ENCODE measurements at places on chromosomes 16 and 17.
A peak's percentile ranks its signal among the peaks of the same experiment; 100 is the strongest.

DNA sequence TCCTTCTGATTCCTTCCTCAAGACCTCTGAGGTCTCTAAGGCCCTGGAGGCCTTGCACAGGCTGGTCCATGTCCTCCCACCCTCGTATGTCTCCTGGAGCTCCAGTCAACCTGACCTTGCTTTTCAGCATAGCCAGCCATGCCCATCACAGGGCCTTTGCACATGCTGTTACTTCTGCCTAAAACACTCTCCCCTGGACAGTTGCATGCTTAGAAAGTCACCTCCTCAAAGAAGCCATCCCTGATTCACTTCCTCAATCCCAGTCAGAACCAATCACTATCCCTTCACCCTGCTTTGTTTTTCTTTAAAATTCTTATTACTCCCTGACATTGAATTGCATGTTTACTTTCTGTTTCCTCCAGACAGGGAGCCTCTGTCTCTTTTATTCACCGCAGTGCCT is 322.1 kb upstream of the CCL2 start:
- H3K36me3 ChIP-seq: no peaks in the 10 kb centered on the region
- H3K4me3 ChIP-seq: no peak overlapping the region
- no peaks in the 10 kb centered on the region for H3K27me3 ChIP-seq
- H3K4me1 ChIP-seq: peaks cover 2% of the 10 kb centered on the region
- DNase-seq: no peak

DNA sequence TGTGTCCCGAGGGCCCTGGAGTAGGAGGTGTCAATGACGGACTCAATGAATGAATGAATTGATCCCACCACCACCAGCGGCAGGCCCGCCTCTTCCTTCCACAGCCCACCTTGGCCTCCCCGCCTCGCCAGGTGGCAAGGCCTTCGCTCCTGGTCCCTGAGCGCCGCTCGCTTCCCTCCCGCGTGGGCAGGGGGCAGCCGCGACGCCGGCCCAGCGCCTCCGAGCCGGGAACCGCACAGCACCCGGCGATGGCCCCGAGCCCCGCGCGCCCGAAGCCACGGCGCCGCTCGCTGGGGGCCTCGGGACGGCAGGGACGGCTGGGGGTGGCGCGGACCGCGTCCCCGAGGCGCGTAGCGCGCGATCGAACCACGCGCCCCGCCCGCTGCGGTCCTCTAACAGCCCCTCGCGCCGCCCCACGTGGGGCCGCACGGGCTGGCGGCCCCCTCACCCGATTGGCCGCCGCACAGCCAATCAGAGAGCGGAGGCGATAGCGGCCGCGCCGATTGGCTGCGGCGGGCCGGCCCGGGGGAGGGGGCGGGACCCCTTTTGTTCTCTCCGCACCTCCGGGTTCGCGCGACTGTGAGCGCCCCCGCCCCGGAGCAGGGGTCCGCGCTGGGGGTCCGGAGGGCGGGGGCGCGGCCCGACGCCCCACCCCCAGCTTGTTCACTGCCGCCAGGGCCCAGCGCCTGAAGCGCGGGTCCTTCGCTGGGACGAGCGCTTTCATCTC is 31.4 kb downstream of the ACTG1 start:
- H3K27ac ChIP-seq: no peak overlapping the region
- DNase-seq: no peak
- peaks cover 14% of the 10 kb centered on the region for H3K27me3 ChIP-seq
- H3K4me3 ChIP-seq: peak overlapping the region; percentile 34

GRCh38 chr16:79449900-79450299 is 150.6 kb downstream of the MAF start:
- no peak overlapping the region for H3K4me3 ChIP-seq
- no peaks in the 10 kb centered on the region for H3K36me3 ChIP-seq
- no peaks in the 10 kb centered on the region for H3K27me3 ChIP-seq
- no peaks in the 10 kb centered on the region for H3K4me1 ChIP-seq
- no peak overlapping the region for H3K27ac ChIP-seq

DNA sequence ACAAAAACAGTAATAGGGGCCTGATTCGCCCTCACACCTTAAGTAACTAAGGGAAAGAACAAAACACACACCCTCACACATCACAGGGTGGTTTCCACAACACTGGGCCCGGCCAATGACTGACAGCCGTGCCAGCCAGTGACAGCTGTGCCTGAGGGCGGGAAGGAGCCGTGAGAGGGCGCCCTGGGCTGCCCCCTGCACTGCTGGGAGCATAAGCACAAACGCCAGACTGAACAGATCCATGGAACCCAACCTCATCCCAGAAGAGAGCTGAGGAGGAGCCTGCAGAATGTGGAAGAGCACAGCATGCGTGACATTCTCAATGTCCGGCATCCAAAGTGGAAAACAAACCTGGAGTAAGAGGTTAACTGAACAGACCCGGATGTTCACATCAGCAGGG is 16.0 kb downstream of the CSNK1D start:
- H3K4me3 ChIP-seq: no peak overlapping the region
- peaks cover 46% of the 10 kb centered on the region for H3K36me3 ChIP-seq
- H3K27me3 ChIP-seq: no peaks in the 10 kb centered on the region
- no peak for DNase-seq

DNA sequence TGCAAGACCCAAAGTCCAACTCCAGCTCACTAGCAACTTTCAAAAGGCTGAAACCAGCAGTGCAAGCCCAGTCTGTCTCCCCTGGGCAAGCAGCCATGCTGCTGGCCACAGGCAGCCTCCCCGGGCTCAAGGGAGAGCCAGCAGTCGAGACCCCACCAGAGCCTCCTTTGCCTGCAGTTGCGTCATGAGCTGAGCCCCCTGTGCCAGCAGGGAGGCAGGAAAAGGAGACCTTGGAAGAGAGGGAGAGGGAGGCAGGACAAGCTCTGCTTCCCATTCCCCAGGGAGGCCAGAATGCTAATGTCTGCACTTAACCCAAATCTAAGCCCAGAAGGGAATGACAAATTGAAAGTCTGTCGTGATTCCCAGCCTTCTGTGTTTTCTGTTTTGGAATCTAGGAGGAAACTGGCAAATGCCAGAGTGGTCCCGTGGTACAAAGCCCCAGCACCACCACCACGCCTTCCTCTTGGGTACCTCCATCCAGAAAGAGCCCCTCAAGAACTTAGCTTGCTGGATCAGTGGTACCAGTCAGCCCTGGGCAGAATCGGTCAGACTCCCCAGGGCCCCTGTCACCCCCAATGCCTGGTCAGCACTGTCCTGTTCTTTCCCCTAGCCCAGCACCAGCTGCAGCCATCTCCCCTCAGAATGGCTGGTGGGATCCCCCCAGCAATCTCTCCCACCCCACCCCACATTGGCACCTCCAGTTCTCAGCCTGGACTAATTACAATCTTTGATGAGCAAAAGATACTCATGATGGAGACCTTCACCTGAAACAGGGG is 99.3 kb upstream of the TNRC6C start:
- H3K4me1 ChIP-seq: no peaks in the 10 kb centered on the region
- H3K27ac ChIP-seq: no peak overlapping the region
- no peak overlapping the region for H3K4me3 ChIP-seq

- H3K4me3 ChIP-seq: no peak overlapping the region
- no peak overlapping the region for H3K27ac ChIP-seq
- no peaks in the 10 kb centered on the region for H3K27me3 ChIP-seq
- 0 out of 2 replicates have a peak, but pooled peaks cover 2% of the 10 kb centered on the region for H3K4me1 ChIP-seq
Observed at GRCh38 chr17:80254396-80255251, 6.0 kb upstream of the RNF213 start.

- H3K27ac ChIP-seq: no peak overlapping the region
- DNase-seq: no peak
- no peak overlapping the region for H3K4me3 ChIP-seq
- no peaks in the 10 kb centered on the region for H3K4me1 ChIP-seq
Observed at GRCh38 chr17:64016231-64016784, 4.1 kb downstream of the ICAM2 start.

DNA sequence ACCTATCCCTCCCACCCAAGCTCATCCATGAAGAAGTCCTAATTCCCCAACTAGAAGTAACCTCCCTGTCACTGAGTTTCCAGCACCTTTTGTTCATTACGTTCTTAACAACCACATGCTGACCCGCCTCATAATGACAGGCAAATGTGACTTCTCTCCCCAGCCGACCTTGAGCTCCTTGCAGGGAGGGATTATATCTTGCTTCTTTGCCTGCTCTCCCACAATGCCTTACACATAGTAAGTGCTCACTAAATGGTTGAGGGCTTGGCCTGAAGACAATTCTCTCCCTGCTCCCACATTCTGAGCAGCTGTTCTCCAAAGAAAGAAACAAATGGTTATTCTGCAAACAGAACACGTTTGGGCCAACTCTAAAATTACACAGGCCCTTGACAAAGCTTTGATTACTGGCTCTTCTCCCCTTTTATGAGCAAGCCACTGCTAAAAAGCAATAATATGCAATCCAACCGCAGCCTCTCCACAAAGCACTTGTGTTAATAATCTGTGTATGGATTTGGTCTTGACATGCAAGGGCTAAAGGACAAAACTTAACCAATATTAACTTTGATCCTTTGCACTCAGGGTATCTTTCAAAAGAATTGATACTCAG is 23.2 kb downstream of the SLC39A11 start:
- H3K36me3 ChIP-seq: no peaks in the 10 kb centered on the region
- H3K4me3 ChIP-seq: no peak overlapping the region
- no peaks in the 10 kb centered on the region for H3K4me1 ChIP-seq
- no peaks in the 10 kb centered on the region for H3K27me3 ChIP-seq

DNA sequence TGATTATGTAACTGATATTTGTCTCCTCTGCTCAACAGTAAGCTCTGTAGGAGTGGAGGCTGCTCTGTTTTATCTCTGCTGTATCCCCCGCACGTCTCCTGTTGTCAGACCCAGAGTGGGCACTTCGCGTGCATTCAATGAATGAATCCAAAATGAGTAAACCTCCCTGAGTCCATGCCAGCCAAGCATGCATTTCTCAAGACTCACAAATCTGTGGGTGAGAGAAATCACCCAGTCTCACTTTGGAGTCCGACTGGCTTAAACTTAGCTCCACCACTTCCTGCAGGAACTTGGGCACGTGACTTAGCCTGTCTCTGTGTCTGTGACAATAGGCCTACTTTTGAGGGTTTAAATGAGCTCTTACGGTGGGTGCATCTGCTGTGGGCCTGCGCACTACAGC is 3.7 kb downstream of the PNPO start:
- H3K27ac ChIP-seq: no peak overlapping the region
- no peaks in the 10 kb centered on the region for H3K36me3 ChIP-seq
- no peak for DNase-seq
- no peaks in the 10 kb centered on the region for H3K27me3 ChIP-seq

GRCh38 chr17:12074346-12074745 is 53.7 kb downstream of the MAP2K4 start:
- no peaks in the 10 kb centered on the region for H3K4me1 ChIP-seq
- no peaks in the 10 kb centered on the region for H3K27me3 ChIP-seq
- no peak overlapping the region for H3K4me3 ChIP-seq
- DNase-seq: no peak

DNA sequence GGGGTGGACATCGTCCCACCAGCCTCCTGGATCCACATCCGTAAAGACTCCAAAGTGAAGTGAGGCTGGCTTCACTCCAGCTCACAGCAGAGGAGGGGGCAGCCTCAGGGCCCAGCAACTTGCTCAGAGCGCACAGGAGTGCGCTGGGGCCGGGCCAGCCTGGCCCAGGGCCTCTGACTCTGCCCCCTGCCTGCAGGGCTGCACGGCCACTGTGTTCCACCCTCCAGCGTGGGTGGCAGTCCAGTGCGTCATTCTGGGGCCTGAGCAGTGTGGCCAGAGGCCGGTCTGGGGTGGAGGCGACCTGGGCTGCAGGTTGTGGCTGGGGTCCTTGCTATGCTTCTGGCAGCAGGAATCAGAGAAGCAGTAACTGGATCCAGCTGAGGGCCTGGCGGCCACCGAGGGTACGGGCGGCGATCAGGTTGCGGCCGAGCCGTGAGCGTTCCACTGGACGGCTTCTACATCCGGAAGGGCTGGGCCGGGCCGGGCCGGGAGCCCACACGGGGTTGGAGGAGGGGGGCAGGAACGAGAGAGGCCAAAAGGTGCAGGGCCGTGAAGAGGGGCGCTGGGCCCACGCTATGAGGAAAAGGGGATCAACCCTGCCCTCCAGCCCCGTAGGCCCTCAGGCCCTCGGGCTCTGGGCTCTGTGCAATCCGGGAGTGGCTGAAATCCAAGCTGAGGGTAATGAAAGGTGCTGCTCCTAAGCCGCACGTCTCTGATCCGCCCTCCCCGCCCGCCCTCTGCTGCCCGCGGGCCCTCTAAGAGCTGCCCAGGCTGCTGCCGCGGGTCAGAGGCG is at the start of gene FSCN2:
Gene FSCN2, plus strand, starts transcription at position 787 of the 793 bp plus-strand sequence. CDS start 155 bp downstream, outside the sequence.
- no peaks in the 10 kb centered on the region for H3K36me3 ChIP-seq
- H3K27me3 ChIP-seq: no peaks in the 10 kb centered on the region
- no peak within 1 kb of the TSS for H3K4me3 ChIP-seq
- H3K27ac ChIP-seq: no peak within 1 kb of the TSS
- DNase-seq: no peak

DNA sequence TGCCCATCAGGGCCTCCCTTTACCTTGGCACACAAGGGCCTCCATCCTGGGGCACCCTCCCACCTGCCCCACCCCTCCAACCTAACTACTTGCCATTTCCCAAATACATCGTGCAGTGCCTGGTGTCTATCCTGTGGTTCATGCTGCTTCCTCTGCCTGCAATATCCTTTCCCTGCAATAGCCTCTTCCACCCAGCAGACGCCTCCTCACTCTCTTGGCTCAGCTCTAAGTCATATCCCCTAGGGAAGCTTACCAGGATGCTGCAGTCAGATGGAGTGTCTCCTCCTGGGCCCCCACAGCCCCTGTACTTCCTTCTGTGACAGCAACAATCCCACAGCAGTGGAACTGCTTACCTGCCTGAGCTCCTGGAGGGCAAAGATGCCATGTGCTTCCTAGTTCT is 36.7 kb downstream of the CCDC182 start:
- no peaks in the 10 kb centered on the region for H3K27me3 ChIP-seq
- H3K4me1 ChIP-seq: peaks cover 2% of the 10 kb centered on the region
- H3K36me3 ChIP-seq: no peaks in the 10 kb centered on the region
- H3K27ac ChIP-seq: no peak overlapping the region

- no peaks in the 10 kb centered on the region for H3K36me3 ChIP-seq
- DNase-seq: no peak
Observed at GRCh38 chr16:67430504-67430976, 381 bp upstream of the HSD11B2 start.

GRCh38 chr16:11032922-11033291 is 88.5 kb downstream of the CLEC16A start:
- peaks cover 2% of the 10 kb centered on the region for H3K4me1 ChIP-seq
- H3K27ac ChIP-seq: no peak overlapping the region
- no peaks in the 10 kb centered on the region for H3K27me3 ChIP-seq
- H3K36me3 ChIP-seq: no peaks in the 10 kb centered on the region

DNA sequence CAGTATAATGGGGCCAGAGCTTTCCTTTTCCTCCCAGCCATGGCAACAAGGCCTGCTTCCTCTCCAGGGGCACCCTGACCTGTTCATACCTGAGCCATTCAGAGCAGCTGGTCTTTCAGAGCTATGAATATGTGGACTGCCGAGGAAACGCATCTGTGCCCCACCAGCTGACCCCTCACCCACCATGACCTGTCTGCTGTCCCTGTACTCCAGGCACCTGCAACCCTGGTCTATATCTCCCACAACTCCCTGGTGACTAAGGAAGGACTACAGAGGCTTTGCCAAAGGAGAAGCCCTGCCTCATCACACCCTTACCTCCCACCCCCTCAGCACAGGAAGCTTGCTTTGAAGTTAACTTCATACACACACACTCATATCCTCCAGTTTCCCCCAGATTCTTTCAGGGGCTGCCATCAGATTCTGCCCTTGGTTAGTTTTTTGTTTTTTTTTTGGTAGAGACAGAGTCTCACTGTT is 6.0 kb downstream of the TMEM106A start:
- no peaks in the 10 kb centered on the region for H3K27me3 ChIP-seq
- no peak for DNase-seq
- peaks cover 3% of the 10 kb centered on the region for H3K4me1 ChIP-seq
- no peak overlapping the region for H3K4me3 ChIP-seq
- no peak overlapping the region for H3K27ac ChIP-seq
